ENCODE measurements at places on chromosomes 3 and 15.

DNA sequence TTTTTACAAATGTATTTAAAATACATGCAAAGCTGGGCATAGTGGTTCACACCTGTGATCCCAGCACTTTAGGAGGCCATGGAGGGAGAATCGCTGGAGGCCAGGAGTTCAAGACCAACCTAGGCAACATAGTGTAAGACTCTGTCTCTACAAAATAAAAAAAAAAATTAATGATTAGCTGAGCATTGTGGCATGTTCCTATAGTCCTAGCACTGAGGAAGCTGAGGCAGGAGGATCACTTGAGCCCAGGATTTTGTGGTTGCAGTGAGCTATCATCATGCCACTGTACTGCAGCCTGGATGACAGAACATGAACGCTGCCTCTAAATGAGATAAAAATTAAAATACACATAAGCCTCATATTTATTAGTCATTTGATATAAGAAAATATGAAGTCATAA, 142.8 kb downstream of the TCF12 start:
- no peak for DNase-seq

DNA sequence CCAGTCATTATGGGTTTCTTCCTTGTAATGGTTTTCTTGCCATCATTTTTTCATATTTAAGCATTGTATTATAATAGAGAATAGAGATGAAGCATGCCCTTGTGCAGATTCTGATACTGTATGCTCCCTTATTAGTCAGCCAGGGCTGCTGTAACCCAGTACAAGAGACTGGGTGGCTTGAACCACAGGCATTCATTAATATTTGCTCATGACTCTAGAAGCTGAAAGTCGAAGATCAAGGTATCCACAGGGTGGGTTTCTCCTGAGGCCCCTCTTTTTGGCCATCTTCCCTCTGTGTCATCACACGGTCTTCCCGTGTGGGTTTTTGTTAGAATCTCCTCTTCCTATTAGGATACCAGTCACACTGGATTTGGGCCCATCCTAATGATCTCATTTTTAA, 74.5 kb downstream of the FOXP1 start:
- no peak for DNase-seq

DNA sequence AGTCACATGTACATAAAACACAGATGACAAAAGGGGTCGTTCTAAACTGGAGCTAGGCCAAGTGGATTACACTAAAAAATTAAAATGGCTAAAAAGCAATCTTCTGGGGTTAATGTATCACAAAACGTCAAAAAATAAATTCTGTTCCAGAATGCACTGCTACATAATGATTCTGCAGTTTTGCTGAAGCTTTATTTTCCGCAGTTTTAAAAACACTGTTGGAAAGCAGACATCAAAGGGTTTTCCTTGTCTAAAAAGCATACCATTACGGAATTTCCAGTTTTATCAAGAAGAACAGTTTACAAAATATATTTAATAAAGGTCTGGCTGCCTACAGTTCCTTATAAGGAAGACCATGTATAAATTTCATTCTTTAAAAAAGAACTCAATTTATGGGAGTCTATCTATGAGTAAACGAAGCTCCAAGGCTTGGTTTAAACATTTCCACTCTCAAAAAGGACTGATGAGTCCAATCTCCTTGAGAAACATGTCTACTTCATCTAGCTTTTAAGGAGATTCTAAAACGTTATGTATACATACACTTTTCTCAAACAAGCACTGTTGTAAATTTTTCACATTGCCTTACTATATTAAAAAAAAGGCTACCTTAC, 1.3 kb downstream of the DMXL2 start:
- DNase-seq: no peak

DNA sequence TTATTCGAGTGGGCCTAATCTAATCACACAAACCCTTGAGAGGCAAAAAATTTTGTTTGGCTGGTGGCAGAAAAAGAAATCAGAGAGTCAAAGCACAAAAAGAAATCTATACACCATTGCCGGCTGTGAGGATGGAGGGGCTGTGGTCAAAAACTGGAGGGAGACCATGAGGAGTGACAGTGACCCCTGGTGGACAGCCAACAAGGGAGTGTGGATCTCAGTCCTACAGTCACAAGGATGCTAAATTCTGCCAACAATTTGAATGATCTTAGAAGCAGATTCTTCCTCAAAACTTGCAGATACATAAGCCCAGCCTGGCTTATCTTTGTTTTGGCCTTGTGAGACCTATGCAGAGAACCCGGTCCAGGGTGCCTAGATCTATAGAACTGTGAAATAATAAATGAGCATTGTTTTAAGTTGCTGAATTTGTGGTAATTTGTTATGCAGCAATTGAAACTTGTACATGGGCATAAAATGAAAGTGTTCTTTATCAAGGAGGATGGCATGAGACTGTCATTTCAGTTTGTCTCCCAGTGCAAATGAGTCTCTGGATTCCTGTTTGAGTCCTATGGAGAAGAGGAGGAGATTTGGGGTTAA, 103.0 kb upstream of the ARHGEF26 start:
- DNase-seq: peak; percentile 35

- peak; percentile 16 for DNase-seq
These were observed 3.8 kb upstream of the KIF23 start for GRCh38 chr15:69410248-69410874.

GRCh38 chr3:13822871-13823585, 56.8 kb downstream of the WNT7A start:
- no peak for DNase-seq

- DNase-seq: no peak
These were observed 76.5 kb downstream of the STAC start for GRCh38 chr3:36456784-36457183.

- no peak for DNase-seq
These were observed 63.7 kb downstream of the DPPA2 start for GRCh38 chr3:109252641-109253040.

- DNase-seq: no peak
These were observed 104.7 kb upstream of the TBC1D5 start for GRCh38 chr3:17847156-17847555.

- DNase-seq: no peak
These were observed 8.1 kb upstream of the DLG1 start for GRCh38 chr3:197306374-197307086.

DNA sequence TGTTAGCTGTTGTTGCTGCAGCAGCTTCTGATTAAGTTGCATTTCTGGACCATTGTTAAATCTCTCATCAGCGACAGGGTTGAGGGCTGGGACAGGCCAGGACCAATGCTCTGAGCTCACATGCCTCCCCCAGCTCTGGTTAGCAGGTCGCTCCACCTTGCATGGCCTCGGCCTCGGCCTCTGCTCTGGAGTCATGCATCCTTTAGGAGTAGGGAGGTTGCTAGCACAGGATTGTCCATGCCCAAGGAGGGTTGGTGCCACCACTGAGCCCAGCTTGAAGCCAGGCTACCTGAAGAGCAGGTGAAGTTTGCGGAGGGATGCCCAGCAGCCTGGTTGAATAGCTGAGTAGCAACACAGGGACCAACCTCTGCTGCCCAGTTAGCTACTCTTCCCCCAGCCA, 11.2 kb upstream of the CPNE9 start:
- DNase-seq: no peak

DNA sequence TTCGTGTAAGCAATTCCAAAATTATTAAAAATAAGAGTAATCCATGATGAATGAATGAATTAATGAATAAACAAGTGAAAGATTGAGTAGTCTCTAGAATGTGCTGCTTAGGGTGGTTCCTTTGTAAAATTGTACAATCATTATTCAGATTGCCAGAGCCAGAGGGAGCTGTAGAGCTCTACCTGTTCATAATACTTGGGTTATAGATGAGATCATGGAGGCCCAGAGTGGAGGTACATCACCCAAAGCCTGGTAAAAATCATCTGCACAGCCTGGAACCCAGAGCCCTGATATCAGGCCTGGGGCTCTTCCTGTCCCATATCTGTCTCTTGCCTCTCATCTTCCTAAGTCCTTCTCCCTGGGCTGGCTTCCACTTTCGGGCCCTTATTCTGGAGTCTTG, 297.2 kb downstream of the RPLP1 start:
- no peak for DNase-seq

DNA sequence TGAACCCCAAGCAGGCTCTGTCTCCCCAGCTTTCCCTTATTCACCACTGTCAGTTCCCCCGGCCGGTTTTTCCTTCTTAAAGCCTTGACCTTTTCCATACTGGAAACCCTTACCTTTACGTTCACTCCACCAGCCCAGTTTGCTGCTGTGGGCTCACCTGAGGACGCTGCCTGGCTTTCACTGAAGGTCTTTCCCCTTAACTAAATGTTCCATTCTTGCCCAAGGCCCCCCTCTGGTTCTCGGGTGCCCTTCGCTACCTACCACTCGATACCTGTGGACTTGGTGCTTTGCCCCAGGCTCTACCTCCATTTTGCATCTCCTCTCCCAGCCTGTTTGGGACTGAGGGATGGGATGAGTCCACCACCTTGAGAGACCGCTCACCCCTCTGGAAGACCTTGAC, 851 bp downstream of the AP2M1 start:
- no peak for DNase-seq

DNA sequence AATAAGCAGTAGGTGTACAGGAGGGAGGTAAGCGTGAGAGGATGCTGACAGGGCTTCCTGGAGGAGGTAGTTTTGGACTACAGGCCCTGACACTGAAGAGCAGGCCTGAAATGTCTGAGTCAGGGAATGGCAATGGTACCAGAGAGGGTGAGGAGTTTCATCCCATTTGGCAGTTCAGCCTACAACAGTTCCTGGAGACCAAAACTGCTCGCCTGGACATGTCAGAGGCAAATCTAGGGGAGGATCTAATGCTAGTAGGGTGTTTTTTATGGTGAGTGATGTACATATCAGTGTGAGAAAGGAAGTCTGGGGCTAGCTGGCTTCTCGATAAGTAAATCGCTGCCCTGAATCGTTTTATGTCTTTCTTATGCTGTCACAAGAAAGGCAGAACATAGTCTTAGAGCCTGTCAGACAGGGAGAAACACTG, 13.8 kb upstream of the TNFSF10 start:
- DNase-seq: no peak

DNA sequence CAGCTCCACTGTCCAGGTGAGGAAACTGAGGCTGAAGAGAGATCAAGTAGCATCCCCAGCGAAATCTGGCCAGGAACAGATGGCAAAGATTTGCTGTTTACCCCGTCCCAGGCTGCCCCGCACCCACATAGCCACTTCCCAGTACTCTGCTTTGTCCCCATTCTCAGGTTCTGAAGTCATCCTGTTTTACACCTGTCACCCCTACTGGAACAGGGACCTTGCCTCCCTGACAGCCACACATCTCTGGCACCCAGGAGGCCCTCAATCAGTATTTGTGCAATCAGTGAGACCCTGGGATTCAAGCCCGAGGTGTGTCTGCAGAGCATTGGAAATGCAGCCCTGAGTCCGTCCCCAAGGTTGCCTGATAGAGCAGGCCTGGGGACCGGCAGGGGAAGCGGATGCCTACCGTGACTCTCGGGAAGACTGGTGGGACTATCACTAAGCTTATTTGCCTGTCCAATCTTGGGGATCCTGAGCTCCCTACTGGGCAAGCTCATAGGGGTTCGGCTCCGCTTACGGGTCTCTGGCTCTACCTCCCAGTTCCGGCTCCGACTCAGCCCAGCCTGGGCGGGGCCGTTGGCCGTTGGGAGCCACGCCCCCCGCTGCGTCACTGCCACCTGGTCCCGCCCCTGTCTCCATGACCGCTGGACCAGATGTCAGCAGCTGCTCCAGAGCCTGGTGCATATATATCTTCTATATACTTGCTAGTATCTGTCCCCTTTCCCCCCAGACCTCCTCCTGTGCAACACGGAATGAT, 17.5 kb upstream of the FANCD2 start:
- DNase-seq: peak; percentile 77

DNA sequence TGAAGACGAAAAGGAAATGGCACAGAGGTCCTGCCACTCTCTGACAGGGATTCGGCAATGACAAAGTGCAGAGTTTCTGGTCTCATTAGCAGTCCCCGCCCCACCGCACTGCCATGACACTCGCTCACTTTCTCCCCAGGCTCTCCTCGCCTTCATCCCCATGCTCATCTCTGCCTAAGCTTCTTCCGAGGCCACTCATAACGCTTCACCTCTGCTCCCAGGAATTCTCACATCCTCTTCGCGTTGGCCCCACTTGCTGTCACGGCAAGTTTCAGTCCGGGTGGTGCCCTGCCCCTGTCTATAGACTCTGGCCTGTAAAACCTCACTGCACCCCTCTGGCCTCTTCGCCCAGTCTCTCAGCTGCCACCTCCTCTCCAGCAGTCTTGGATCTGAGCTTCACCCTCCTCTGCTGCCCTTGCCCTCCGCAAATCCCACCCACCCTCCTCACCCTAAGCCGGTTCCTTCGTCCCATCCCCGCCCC, 654 bp downstream of the RUBCN start:
- DNase-seq: peak; percentile 42

DNA sequence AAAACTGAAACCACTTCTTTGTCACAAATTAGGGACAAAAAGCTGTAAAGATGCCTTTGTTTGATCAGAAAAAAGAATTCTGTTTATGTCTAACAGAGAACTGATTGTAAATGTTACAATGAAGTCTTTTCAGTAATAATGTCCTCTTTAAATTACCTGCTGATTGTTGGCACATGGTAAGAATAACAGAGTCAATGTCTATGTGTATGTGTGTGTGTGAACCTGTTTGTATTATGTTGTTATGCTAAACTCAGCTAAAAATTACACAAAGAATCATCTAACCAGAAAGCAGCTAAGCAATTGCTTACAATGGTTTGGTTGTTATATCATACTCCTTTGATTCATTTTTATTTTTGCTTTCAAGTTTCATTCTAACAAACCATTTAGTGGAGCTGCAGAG, 159.1 kb upstream of the PDZRN3 start:
- no peak for DNase-seq

DNA sequence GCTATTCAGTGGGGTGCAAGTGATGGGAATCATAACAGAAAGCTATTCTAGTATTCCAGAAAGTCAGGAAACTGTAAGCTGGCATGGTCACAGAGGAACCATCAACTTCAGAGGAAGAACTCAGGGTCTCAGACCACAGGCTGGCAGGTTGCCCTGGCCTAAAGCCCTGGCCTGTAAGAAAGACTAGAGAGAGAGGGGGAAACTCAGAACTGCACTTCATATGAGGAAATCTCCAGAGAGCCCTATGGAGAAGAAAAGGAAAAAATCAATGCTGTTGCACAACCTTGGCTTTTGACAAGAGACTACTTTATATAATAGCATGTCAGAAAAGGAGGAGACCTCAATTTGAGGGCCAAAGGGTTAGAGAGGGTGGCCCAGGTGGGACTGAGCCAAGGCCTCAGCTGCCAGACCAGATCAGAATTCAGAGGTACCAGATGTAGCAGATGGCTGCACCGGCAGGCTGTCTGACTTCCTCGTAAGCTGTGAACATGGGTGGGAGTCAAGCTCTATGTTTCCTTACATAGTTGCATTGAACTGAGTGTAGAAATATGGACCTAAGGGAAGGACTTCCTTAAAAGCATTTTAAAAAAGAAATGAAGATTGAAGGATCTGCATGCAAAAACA, 333.8 kb downstream of the PDCD6IP start:
- no peak for DNase-seq

Data from CD4-positive, CD25-positive, alpha-beta regulatory T cell (primary cell).